ENCODE measurements at places on chromosomes 2 and 18.

DNA sequence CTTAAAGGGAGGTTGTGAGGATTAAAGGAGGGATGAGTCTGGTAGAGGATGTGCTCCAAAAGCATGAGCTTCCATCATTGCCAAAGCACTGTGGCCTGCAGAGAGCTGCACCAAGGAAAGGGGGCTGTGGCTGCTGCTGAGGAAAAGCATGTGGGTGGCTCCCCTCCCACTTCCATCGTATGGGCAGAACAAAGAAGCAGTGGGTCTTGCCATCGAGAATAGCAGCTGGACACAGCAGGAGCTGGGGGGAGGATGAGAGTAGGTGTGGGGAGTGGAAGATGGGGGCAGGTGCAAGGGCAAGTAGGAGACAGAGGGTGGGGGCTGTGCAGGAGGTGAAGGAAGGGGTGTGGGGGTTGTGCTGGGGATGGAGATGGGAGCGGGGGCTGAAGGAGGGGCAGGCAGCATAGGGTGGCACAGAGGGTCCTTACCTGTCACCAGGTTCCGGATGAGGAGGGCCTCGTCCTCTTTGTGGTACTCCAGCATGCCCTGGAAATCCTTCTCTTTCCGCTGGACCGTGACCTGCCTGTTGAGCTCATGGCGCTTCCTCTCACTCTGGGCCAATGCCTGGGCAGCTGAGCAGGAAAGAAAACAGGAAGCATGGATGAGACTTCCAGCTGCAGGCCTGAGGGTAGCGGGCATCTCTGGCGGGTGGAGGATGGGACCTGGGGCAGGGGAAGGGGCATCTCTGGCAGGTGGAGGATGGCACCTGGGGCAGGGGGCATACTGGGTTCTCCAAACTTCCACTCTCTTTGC, 33.6 kb upstream of the ACAA2 start:
- DNase-seq: no peak

DNA sequence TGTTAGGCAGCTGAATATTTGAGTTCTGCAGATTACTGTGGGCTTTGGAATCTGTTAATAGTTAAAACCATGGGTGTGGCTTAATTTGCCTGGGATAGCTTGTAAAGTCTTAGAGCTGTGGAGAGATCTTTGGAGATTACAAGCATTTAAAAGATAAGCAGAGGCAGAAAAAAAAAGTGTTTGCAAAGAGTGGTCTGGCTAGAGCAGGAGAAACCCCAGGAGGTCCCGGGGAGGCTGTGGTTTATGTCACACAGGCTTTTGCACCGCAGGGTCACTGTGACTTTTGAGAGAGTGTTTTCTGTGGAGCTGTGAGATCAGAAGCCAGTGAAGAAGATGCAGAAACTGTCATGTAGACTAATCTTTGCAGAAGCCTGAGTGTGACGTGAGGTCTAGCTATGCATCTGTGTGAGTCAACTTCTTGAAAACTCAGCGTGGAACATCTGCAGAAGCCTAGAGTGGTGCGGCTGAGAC, 49.0 kb downstream of the SETBP1 start:
- DNase-seq: no peak

GRCh38 chr18:12879840-12880540, 4.0 kb downstream of the PTPN2 start:
- no peak for DNase-seq

DNA sequence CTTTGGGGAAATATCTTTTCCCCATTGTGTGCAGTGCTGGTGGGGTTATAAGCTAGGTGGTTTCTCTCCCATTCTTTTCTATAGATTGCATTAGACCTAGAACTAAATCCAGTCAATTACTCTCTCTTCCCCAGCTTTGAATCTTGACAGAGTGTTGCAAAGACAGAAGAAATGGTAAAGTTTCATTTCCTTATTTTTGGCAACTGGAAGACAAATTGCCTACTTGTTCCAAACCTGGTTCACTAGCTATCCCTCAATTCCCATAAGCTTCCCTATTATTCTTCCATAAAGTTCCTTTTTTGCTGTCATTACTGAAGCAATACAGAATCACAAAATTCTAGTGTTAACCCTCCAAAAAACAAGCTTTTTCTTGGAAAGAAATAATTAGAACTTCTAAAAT, 94.0 kb upstream of the ITGA4 start:
- DNase-seq: no peak

GRCh38 chr2:19187323-19188020, 171.0 kb downstream of the OSR1 start:
- no peak for DNase-seq

- no peak for DNase-seq
Observed at GRCh38 chr2:174608866-174609214, 11.2 kb upstream of the WIPF1 start.

GRCh38 chr2:144950899-144951560, 431.1 kb upstream of the ZEB2 start:
- DNase-seq: no peak

DNA sequence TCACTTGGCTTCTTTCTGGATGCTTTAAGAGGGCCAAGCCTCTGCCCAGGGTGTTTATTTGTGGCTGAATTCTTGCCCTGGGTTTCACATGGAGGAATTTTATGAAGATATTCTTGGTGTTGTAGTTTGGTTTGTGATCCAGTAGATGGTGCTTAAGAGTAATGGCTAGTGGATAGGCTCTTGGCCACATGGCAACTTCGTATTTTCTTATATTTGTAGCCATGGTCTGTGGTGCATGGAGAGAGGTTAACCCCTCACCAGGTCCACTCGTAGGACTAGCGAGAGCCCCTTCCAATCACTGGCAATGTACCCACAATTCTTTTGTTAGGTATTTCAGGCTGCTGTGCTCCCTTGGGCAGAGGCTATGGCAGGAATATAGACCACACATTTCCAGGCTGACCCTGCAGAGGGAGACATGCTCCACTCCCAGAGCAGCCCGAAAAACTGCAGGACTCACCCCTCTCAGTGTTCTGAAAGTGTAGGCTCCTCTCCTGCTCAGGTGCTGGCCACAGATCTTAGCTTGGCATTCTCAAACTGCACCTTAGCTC, 582.1 kb upstream of the SETBP1 start:
- DNase-seq: no peak

- no peak for DNase-seq
Observed at GRCh38 chr2:122266636-122267035, 511.2 kb downstream of the TSN start.

GRCh38 chr2:173346035-173346434, 8.6 kb upstream of the CDCA7 start:
- no peak for DNase-seq

GRCh38 chr18:36812678-36813077, 16.1 kb downstream of the TPGS2 start:
- no peak for DNase-seq

DNA sequence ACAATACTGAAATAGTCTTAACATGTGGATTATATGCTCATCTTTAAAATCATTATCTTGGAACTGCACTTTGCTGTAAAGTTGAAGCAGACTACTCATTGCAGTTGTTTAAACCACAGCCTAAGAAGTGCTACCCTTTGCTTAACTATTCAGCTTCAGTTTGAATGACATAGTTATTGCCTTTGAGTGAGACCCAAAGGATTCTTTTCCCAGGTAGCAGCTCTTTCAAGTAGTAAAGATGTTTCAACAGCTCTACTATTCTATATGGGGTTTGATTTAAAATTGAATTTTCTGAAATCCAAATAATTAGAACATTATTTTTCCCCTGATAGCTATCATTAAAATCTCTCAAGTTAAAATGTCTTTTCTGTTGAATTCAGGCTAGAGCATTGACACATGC, 1.1 kb downstream of the SCG2 start:
- DNase-seq: no peak

GRCh38 chr18:76483780-76484179, 11.3 kb downstream of the ZNF516 start:
- no peak for DNase-seq

DNA sequence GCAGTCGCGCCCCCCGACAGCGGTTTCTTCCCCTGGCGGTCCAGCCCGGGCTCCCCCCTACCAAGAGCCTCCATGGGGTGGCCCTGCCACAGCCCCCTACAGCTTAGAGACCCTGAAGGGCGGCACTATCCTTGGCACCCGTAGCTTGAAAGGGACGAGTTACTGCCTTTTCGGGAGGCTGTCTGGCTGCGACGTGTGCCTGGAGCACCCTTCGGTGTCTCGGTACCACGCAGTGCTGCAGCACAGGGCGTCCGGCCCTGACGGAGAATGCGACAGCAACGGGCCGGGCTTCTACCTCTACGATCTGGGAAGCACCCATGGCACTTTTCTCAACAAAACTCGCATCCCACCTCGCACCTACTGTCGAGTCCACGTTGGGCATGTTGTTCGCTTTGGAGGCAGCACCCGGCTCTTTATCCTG, 475 bp downstream of the SLC4A1AP start:
- DNase-seq: no peak

GRCh38 chr18:33330711-33331110, 109.8 kb downstream of the CCDC178 start:
- no peak for DNase-seq

GRCh38 chr18:11750581-11751310, 61.7 kb downstream of the GNAL start:
- no peak for DNase-seq

DNA sequence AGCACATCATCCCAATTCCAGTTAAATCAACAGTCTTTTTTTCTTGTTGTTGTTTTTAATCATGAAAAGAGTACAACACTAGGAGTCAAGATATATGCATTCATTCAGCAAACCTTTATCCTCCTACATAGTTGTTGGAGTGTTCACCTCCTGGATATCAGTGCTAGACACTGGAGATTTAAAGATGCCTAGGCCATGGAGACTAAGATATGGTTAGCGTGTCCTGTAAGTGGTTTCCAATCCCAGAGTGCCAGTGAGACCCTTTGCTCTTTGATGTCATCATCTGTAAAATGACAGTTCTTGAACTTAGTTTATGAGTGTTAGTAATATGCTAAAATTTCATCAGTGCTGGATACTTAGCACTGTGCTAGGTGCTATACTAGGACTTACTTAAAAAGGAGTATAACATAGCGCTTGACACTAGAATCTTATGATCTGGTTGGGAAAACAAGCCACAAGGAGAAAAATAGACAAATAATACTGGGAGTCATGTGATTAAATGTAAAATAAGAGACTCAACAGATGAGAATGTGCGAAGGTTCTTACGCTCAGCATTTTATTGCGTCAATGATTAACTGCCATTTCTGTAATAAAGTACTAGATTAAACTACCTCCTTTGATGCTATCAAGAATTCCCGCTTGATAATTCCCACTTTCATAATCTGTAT, 31.5 kb downstream of the BABAM2 start:
- DNase-seq: no peak

GRCh38 chr2:7835693-7836680, 845.9 kb upstream of the ID2 start:
- no peak for DNase-seq

DNA sequence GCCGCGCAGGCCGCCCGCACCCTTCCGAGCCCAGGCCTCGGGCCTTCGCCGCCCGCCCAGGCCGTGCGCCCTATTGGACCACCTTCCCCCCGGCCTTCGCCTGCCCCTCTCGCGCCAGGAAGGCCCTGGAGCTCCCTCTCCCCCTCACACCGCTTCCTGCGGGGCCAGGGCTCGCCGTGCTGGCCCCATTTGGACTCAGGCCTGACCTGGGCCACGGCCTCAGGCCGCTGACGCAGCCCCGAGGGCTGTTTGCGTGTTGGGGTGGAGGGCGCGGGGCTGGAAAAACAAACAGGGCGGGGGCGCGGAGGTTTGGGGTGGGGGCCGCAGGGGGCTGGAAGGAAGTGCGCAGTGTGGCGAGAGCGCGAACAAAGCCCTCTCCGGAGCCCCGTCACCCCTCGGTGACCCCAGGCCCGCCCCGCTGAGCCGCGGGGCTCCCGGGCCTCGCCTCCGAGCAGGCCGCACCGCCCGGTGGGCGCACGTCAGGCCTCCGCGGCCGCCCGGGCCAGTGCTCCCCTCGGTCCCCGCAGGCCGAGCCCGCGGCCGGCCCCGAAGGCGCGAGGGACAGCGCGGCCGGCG, 12.3 kb upstream of the SIX3 start:
- no peak for DNase-seq

DNA sequence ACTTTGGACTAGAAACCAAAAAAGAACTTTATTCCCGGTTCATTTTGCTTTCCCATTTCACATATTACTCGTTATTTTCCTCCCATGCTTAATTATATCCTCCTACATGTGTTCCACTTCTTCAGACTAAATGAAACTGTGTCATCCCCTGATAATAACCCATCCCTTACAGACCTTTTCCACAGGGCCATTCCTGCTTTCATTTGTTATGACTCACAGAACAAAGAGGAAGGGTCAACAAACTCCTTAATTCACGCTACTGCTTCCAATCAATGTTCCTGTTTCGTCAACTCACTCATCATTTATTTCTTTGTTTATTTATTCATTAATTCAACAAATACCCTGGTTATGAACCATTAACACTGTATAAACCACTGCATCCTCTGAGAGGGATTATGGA, 104.5 kb downstream of the ZEB2 start:
- no peak for DNase-seq

GRCh38 chr2:46937471-46937901, 21.9 kb upstream of the MCFD2 start:
- DNase-seq: no peak

- DNase-seq: no peak
Observed at GRCh38 chr2:218291318-218292047, 820 bp downstream of the TMBIM1 start.

GRCh38 chr18:41134426-41134825, 820.6 kb upstream of the PIK3C3 start:
- DNase-seq: no peak

GRCh38 chr18:50090370-50091312, 104.3 kb downstream of the MYO5B start:
- no peak for DNase-seq

GRCh38 chr2:159118859-159119500, 150.5 kb downstream of the TANC1 start:
- DNase-seq: no peak

- no peak for DNase-seq
Observed at GRCh38 chr2:66885775-66886383, 451.0 kb downstream of the MEIS1 start.

All from activated CD8-positive, alpha-beta memory T cell treated with anti-CD3 and anti-CD28 coated beads for 1 hour (primary cell).